ENCODE measurements at places on chromosomes 7 and 10. TPM values are rescaled to one million over a fixed set of nuclear protein-coding genes. Genes with fewer than 3 reads are reported as not detected.

Gene OR6B1
- not detected for total RNA-seq

Gene MYH16
- not detected for total RNA-seq

DNA sequence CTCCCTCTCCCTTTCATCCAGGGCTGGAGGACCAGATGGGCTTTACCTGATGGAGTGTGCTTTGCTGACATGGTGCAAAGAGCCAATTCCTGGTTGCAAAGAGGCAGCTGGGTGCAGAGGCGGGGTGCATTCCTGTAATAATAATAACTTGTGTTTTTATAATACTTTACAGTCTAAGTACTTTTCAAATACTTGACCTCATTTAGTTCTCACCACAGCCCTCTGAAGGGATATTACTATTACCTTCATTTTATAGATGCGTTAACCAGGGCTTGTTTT lies 70.4 kb downstream of the TCF7L2 start:
- DNase-seq: no peak
- H3K4me1 ChIP-seq: no peaks in the 10 kb centered on the region
- H3K4me3 ChIP-seq: no peak overlapping the region
- no peak overlapping the region for H3K27ac ChIP-seq

- no peak overlapping the region for H3K27ac ChIP-seq
- no peaks in the 10 kb centered on the region for H3K36me3 ChIP-seq
- H3K27me3 ChIP-seq: no peaks in the 10 kb centered on the region
- H3K4me1 ChIP-seq: no peaks in the 10 kb centered on the region
- H3K4me3 ChIP-seq: no peak overlapping the region
These were observed 303.9 kb upstream of the NRP1 start for GRCh38 chr10:33638374-33638773.

DNA sequence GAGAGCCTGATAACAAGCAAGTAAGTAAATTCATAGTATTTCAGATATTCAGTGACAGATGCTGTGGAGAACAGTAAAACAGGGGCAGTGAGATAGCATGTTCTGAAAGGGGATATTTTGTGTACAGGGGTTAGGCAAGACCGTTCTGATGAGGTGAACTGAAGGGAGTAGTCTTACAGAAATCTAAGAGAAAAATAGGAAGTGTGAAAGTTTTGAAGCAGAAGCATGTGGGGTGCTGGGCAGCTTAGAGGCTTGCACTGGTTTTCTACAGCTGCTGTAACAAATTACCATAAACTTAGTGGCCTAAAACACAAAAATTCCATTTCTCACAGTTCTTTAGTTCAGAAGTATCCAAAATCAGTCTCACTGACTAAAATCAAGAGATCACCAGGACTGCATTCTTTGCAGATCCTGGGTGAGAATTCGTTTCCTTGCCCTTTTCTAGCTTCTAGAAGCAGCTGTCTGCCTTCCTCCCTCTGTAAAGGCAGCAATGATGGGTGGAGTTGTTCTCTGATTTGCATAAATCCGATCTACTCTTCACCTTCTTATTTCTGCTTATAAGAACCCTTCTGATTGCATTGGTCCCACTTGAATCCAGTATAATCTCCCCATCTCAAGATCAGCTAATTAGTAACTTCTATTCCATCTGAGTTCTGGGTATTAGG lies 7.5 kb upstream of the KLF14 start:
- H3K36me3 ChIP-seq: no peaks in the 10 kb centered on the region
- no peaks in the 10 kb centered on the region for H3K4me1 ChIP-seq
- peaks cover 60% of the 10 kb centered on the region for H3K27me3 ChIP-seq
- no peak overlapping the region for H3K27ac ChIP-seq
- no peak overlapping the region for H3K4me3 ChIP-seq

GRCh38 chr7:130953196-130953595 lies 219.2 kb upstream of the KLF14 start:
- DNase-seq: no peak
- H3K4me3 ChIP-seq: no peak overlapping the region
- peaks cover 11% of the 10 kb centered on the region for H3K36me3 ChIP-seq

DNA sequence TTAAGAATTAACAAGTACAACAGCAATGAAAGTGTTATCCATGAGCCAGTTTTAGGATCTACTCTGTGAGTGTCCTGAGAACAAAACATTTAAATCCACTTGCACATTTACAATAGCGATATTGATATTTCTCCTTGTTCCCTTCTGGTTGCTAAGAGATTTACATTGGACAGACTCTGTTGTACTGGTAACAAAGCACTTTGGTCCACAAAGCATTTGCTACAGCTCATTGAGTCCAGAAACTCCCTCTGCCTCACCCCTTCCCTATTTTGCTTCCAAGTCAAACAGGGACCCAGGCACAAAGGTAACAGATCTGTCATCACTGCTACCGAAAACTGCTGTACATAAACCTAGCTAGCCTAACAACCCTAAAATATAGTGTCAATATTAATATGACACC lies 2.1 kb downstream of the ANK3 start:
- DNase-seq: no peak
- no peaks in the 10 kb centered on the region for H3K4me1 ChIP-seq
- H3K36me3 ChIP-seq: no peaks in the 10 kb centered on the region
- no peaks in the 10 kb centered on the region for H3K27me3 ChIP-seq
- no peak overlapping the region for H3K4me3 ChIP-seq

GRCh38 chr10:86019141-86019540 lies 347.5 kb downstream of the GRID1 start:
- no peaks in the 10 kb centered on the region for H3K4me1 ChIP-seq
- H3K4me3 ChIP-seq: no peak overlapping the region
- no peaks in the 10 kb centered on the region for H3K36me3 ChIP-seq
- H3K27me3 ChIP-seq: no peaks in the 10 kb centered on the region
- no peak overlapping the region for H3K27ac ChIP-seq

DNA sequence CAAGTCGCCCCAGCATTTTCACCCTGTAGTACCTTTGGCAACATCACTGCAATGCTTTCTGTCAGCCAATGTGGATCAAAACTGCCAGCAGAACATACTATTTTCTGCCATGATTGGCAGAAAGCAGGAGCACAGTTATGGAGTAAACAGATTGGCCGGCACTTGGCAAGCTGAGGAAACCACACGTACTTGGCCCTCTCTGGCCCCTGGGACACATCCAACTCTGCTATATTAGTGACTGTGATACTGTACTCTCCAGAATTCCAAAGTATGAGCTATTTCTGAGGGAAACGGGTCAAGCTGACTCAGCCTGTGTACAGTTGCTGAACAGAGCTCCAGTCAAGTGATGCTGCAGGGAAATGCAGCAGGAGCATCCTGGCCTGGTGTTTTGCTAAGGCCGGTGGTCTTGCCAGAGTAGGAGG lies 39.8 kb upstream of the LANCL2 start:
- H3K36me3 ChIP-seq: no peaks in the 10 kb centered on the region
- no peak overlapping the region for H3K27ac ChIP-seq
- H3K27me3 ChIP-seq: no peaks in the 10 kb centered on the region
- DNase-seq: no peak
- no peaks in the 10 kb centered on the region for H3K4me1 ChIP-seq
- H3K4me3 ChIP-seq: no peak overlapping the region

GRCh38 chr10:30154561-30154960 lies 95.2 kb upstream of the JCAD start:
- no peaks in the 10 kb centered on the region for H3K27me3 ChIP-seq
- H3K36me3 ChIP-seq: no peaks in the 10 kb centered on the region
- no peaks in the 10 kb centered on the region for H3K4me1 ChIP-seq
- no peak overlapping the region for H3K27ac ChIP-seq
- H3K4me3 ChIP-seq: no peak overlapping the region

- no peak overlapping the region for H3K4me3 ChIP-seq
- DNase-seq: no peak
- H3K27ac ChIP-seq: no peak overlapping the region
- H3K36me3 ChIP-seq: peaks cover 5% of the 10 kb centered on the region
- peaks cover 6% of the 10 kb centered on the region for H3K4me1 ChIP-seq
- H3K27me3 ChIP-seq: no peaks in the 10 kb centered on the region
These were observed 1.7 kb downstream of the ATE1 start for GRCh38 chr10:121926157-121926556.

DNA sequence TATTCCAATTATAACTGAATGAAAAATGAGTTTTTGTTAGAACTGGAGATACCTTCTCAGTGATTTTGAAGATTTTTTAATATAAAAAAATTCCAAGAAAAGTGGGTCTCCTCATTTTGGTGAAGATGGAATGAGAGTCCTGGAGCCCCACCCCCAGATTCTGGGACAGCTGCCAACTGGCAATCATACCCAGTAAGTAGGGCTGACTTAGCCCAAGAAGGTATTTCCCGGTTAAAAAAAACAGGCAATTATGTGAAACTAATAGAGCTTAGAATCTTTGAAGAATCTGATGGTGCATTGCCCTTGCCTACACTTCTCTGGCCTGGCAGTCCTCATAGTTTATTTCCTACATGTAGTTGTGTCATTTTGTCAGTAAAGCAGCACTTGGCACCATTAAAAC lies 52.8 kb upstream of the VWDE start:
- H3K36me3 ChIP-seq: no peaks in the 10 kb centered on the region
- H3K27me3 ChIP-seq: no peaks in the 10 kb centered on the region
- no peak overlapping the region for H3K4me3 ChIP-seq
- no peaks in the 10 kb centered on the region for H3K4me1 ChIP-seq

- no peaks in the 10 kb centered on the region for H3K36me3 ChIP-seq
- DNase-seq: no peak
- H3K4me1 ChIP-seq: no peaks in the 10 kb centered on the region
- no peaks in the 10 kb centered on the region for H3K27me3 ChIP-seq
These were observed 51.8 kb upstream of the PARD3 start for GRCh38 chr10:34866848-34867247.

DNA sequence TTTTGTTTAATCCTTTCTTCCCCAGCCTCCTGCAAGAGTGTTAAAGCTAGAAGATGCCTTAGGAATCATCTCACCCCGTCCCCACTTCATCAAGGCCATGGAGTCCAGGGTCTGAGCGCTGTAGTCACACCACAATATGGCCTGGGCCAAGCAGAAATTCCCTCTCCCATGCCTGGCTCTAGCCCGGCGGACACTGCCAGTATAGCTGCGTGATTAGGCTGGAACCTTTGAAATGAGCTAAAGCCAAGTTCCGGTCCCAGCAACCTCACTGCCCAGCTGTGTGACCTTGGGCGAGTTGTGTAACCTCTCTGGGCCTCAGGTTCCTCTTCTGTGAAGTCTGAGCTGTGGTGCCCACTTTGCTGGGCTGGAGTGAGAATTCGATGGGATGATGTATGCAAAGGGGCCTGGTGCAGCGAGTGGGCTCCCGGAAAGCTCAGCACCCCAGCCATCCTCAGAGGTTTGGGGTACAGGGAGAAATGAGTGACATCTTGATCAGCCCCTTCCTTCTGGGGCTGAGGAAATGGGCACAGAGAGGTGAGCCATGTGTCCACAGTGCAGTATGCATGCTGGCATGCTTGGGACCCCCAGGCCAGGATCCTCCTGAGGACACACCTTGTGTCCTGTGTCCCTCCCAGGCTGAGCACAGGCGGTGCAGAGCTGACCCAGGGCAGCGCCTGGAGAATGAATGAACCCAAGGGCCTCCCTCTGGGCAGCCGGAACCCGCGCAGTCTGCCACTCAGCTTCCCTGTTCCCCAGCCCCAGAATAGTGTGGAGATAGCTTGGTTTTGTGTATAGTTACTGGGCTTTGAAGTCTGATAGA lies 118.6 kb downstream of the ZMIZ1 start:
- no peaks in the 10 kb centered on the region for H3K4me1 ChIP-seq
- no peaks in the 10 kb centered on the region for H3K27me3 ChIP-seq
- H3K36me3 ChIP-seq: no peaks in the 10 kb centered on the region
- no peak overlapping the region for H3K27ac ChIP-seq
- H3K4me3 ChIP-seq: no peak overlapping the region
- DNase-seq: no peak
